ENCODE measurements at places on chromosomes 3 and 15.
A peak's percentile ranks its signal among the peaks of the same experiment; 100 is the strongest.

- DNase-seq, result no peak
Measured at GRCh38 chr15:60844010-60844409, 365.1 kb upstream of the ICE2 start.

GRCh38 chr3:140655678-140656077 lies 22.2 kb upstream of the TRIM42 start:
- DNase-seq, result no peak

DNA sequence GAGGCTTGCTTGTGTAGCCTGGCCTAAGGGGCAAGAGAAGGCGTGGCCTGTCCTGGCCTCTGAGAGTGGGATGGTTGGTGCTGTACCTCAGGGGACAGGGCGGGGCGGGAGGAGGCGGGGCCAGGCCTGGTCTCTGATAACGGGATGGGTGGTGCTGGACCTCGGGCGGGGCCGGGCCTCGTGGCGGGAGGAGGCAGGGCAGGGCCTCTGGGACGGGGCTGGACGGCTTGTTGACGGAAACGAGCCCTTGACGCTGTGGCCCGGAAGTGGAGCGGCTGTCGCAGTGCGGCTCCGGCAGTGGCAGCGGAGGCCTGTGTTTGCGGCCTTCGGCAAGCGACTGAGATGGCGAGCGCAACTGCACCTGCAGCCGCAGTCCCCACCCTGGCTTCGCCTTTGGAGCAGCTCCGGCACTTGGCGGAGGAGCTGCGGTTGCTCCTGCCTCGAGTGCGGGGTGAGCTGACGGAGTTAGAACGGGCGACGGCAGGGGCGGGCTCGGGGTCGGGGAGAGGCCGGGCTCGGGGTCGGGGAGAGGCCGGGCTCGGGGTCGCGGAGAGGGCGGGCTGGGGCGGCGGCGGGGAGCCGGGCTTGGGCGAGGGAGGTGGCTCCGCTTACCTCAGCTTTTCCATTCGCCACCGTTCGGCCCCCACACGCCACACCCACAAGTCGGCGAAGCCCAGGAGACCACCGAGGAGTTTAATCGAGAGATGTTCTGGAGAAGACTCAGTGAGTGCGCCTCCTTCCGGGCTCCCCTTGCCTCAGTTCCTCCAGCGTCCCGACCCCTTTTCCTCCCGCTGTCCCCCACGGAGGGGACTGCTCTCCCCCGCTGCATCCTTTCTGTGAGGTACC lies at the start of gene CCNDBP1:
CCNDBP1 (plus strand) TSS at position 247 of the 846 bp plus-strand sequence; CDS start at position 343, 96 bp downstream.
- DNase-seq, result no peak

DNA sequence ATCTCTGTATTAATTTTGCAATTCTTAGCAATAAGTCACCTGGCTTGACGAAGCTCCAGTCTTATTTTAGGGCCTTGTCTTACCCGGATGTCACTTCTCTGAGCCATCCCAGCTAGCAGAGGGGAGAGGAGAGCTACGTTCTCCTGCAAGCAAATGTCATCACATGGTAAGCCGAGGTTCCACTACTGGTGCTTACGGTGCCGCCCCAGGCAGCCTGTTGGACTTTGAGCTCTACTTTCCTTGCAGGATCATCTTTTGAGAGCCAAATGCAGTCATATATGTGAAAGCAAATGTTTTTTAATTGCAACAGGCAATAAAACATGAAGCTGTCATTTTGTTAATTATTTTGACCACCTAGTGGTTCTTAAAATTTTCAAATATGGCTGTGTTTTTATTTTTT lies 140.9 kb downstream of the FAM43A start:
- no peak for DNase-seq

- DNase-seq, result no peak
Measured at GRCh38 chr15:64426845-64427465, 33.4 kb upstream of the ZNF609 start.

- DNase-seq, result no peak
Measured at GRCh38 chr3:187150599-187150998, 11.3 kb upstream of the RPL39L start.

- DNase-seq, result no peak
Measured at GRCh38 chr3:122987736-122988319, 39.7 kb downstream of the SEMA5B start.

DNA sequence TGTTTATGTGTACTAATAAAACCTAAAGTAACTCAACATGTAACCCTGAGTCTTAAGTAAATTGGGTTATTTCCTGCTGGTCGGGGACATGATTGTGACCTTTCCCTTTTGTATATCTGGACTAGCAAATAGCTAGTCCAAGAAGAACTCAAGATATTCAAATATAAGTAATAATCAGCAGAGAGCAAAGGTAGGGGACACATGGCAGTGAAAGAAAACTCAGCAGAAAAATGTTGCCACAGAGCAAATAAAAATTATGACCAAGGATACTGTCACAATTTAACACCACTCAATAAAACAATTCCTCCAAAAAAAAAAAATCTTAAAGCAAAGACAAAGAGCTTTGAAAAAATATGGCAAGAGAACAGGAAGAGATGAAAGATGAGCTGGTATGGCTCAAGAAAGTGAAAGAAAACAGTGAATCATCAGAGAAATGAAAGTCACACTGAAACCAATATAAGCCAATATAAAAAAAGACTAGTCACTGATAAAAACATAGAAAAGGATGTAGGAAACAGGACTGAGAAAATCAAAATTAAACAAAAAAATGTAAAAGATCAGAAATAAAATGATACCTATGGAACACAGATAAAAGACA lies 43.4 kb downstream of the HLTF start:
- peak; percentile 29 for DNase-seq

DNA sequence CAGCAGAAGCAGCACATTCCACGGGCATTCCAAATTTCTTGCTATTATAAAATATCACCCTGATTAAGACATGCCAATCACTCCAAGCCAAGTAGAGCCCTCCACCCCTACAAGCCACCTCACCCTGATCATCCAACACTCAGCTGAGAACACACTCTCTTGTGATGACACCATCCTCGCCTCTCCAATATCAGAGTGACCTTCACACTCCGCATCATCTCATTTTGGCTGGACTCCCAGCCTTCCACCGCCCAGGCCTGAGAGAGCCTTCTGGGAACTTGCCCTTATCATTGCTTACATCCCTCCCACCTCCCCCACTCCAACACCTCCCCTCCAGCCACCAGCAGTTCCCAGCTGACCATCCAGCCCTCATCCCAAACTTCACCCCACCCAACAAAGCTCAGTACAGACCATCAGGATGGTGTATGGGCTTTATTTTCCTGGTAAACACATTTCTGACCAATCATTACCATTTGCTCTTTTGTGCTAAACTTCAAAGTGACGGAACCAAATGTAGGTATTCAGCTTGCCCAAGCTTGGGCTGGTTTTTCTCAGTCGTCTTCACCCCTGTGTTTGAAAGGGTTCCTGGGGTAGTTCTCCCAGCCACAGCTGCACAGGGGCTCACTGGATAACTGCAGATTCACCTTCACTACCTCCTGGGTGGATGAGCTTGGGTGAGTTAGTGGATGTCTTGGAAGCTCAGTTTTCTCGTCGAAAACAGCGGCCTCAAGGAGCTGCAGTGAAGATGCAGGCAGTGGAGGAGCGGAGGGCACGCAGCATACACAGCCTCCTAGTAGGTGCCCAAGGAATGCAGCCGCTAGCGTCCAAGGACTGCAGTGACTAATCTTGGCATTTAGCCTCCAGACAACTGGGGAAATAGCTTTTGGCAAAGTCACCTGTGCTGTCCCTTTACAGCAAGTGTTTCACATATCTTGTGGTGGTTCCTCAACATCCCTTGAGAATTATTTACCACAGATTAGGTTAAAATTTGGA lies 115.1 kb downstream of the LIPC start:
- DNase-seq, result no peak

DNA sequence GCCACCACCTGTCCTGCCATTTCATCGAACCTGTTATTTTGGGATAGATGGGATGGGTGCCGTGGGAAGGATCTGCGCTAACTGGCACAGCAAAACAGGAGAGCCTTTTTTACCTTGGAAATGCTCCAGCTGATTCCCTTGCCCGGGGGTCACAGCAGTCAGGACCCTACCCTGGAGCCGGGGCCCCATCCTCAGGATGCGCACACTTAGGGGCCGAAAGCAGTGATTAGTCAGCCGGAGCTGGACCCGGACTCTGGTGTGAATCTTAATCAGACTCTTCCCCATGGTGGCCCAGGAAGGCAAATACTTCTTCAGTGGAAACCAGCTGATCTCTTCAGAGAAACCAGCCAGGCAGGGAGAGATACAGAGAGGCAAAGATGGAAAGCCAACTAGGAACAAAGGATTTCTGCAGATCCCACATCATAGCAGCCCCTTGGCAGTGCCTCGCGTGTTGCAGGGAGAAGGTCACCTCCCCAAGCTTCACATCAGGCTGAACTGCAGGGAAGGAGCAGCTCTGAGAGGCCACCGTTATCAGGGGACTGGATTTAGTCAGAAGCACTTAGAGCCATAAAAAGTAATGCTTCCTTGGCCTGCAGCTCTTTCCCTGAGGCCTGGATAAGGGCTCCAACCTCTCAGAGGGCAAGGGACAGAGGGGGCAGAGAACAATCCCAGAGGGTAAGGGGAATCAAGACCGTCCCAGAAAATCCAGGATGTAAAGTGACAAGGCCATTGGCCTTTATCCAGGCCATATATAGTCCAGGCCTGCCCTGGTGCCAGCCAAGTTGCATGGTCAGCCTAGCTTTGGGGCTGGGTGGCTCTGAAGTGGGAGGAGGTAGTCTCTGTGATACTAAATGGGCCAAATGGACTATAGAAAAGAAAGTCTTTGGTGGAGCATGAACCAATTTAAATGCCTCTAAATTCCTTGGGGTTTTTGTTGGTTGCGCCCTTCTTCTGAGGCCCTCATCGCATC lies 52.9 kb downstream of the WDR76 start:
- DNase-seq, result no peak

DNA sequence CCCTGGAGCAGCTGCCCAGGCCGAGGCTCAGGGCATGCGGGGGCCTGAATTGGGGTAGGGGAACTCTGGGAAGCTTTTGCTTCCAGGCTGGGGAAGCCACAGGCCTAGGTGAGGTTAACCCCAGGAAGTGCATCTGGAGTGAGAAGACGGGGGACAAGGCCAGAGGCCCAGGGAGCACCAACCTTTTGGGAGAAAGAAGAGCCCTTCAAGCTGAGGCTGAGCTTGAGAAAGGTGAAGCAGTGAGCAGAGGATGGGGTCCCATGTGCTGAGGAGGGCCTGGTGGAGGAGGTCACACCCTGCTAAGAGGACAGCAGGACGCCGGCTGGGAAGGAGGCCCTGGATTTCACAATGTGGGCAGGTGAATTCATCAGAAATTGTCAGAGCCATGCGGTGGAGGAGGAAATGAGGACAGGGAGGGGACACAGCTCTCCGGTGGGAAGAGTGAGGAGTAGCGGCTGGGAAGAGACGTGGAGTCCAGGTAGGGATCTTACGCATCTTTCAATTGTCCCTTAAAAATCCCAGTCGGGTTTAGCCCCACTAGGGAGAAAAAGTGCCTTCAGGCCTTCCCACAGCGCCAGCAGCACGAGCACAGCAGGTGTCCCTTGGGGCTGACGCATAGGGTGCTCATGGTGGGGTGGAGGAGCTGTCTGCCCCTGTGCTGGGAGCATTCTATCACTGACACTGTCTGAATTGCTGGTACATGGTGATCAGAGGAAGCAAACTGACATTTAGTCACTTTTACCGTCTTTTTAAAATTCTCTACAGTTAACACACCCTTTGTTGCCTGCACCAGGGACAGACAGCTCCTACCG lies 50.9 kb downstream of the HCN4 start:
- DNase-seq, result no peak

GRCh38 chr3:48405343-48405881 lies 24.5 kb downstream of the PLXNB1 start:
- DNase-seq, result no peak

DNA sequence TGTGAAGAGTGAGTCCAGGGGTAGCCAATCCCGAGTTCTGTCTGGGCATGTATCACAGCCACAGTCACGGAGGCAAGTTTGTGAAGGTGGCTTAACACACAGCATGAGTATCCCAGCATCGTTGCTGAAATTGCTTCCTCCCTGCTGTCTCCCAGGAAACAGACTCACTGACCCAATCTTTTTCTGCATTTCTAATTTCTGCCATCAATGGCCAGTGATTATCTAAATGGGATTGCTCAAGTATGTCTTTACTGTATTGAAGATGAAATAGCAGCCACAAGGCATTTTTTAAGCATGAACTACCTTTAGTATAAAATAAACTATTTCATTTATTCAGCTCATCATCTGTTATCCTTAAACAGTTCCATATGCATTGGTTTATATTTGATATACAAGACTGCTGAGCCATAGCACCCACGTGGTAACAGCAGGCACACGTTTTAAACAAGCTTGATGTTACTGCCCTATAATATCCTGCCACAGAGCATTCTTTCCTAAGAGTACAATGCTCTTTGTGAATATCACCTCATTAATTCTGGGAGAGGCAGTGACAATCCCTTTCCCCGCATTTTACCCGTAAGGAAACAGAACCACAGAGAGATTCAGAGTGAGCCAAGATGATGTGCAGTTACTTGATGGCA lies 276.6 kb upstream of the THBS1 start:
- peak; percentile 33 for DNase-seq

- DNase-seq, result no peak
Measured at GRCh38 chr15:60172143-60172542, 168.0 kb downstream of the FOXB1 start.

GRCh38 chr3:108486338-108486737 lies 24.1 kb downstream of the MYH15 start:
- DNase-seq, result no peak

- DNase-seq, result peak; percentile 87
Measured at GRCh38 chr15:45157974-45158373, 28.2 kb downstream of the DUOX1 start.

GRCh38 chr3:4588466-4588865 lies 95.3 kb downstream of the ITPR1 start:
- DNase-seq, result no peak

DNA sequence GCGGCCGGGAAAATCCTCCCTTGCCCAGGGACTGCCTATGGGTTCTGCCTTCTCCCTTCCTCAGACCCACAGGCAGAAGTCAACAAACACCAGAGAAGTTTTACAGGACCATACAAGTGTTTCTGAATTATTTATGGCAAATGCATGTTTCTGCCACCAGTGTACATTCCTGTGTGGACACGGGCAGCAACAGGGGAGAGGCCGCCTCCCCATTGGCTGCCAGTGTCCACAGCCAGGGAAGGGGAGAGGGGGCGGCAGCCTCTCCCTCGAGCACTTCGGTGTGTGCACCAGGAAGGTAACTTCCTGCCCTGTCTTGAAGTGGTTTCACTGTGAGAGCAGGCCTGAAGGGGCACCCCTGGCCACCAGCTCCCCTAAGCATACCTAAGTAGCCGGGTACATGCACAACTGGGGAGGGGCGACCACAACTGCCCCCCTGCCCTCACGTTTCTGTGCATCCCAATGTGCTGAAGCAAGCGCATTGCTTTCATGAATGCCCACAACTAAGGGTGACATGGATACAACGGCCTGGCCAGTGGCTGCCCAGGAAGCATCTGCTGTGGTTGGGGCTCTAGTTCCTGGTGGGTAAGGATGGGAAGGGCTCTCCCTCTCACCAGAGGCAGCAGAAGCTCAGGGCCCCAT lies 14.8 kb upstream of the SHISA5 start:
- DNase-seq, result no peak
